ENCODE measurements at places on chromosomes 5 and 9. TPM values are rescaled to one million over a fixed set of nuclear protein-coding genes. Genes with fewer than 3 reads are reported as not detected.

Gene CCDC192
- total RNA-seq: not detected

Gene SLC34A1
- total RNA-seq: not detected

Gene LECT2
- not detected for total RNA-seq

Gene PCDHB8
- not detected for total RNA-seq

Gene TAF1L
- total RNA-seq: not detected

Gene CCDC152
- 20.8 TPM for total RNA-seq

Gene CYSRT1
- total RNA-seq: 1.2 TPM

Gene ZFP37
- not detected for total RNA-seq

Gene MTRR
- total RNA-seq: 44.2 TPM

Gene ADAMTS6
- 2.6 TPM for total RNA-seq

Gene LOX
- total RNA-seq: not detected

Gene PCDHA13
- total RNA-seq: not detected

Gene FAM163B
- total RNA-seq: not detected

Gene BTNL3
- not detected for total RNA-seq

Gene LCN10
- total RNA-seq: not detected

Gene IFNA2
- not detected for total RNA-seq

Gene SPATA31C1
- not detected for total RNA-seq

Gene THBS4
- 3.9 TPM for total RNA-seq

Gene CRB2
- not detected for total RNA-seq

Gene TLX3
- total RNA-seq: not detected

Gene AGPAT2
- 38.5 TPM for total RNA-seq

Gene PPP3R2
- not detected for total RNA-seq

Gene TEK
- total RNA-seq: not detected

Gene TSLP
- total RNA-seq: not detected

Gene SLC1A1
- total RNA-seq: not detected

Gene MSX2
- total RNA-seq: not detected

Gene FBLL1
- total RNA-seq: 3.2 TPM

Gene PRSS3
- total RNA-seq: 0.40 TPM

Gene MEGF10
- not detected for total RNA-seq

Gene N4BP3
- 4.1 TPM for total RNA-seq

Gene GPR151
- total RNA-seq: not detected

Gene GLE1
- 32.7 TPM for total RNA-seq

Gene GABRB2
- total RNA-seq: not detected

Gene SPINK7
- not detected for total RNA-seq

Gene NSUN2
- 69.1 TPM for total RNA-seq

Gene ADAMTSL2
- not detected for total RNA-seq

Gene TMEM232
- 4.2 TPM for total RNA-seq

Gene NR6A1
- total RNA-seq: 3.1 TPM

Gene SLC36A3
- total RNA-seq: not detected
